Motor neuron (in vitro differentiated cells): ENCODE measurements at places on chromosomes 6 and 20.

DNA sequence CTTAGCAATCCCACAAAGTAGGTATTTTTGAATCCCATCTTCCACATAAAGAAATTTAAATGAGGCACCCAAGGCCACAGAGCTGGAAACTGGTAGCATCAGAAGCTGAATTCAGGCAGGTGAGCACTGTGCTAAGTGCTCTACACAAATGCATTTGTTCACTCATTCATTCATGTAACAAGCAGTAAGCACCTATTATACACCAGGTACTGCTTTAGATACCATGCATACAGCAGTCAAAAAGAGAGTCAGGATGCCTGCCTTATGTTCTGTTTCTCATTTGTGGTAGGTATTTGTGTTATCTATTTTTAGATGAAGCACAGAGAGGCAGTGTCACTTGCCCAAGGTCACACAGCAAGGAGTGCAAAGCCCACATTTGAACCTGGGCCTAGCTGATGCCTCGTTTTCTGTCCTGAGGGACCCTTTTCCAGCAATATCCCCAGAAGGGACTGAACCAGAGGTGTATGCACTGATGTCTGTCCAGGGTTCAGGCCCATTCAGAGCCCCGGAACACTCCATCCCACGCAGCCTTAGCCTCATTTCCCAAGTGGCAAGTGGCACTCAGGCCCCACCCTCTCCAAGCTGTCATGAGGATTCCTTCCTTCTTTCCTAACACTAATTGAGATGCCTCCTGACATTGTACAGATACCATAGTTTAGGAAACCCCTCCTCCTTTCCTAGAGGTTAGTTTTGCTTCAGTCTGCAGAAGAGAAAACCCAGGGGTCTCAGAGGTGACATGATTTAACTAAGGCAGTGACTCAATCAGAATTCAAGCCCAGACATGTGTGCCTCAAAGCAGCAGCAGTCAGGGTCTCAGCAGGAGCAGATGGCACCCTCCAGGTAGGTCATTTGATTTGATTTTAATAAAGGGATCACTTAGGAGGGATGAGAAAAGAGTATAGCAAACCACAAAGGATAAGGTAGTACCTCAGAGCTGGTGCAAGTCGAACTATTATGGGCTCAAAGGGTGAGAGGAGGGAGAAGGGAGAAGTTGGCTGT is 61.2 kb upstream of the SIRPA start:
- no peak for ATAC-seq

- no peak for ATAC-seq
Measured at GRCh38 chr20:1955217-1955616, 38.6 kb downstream of the PDYN start.

DNA sequence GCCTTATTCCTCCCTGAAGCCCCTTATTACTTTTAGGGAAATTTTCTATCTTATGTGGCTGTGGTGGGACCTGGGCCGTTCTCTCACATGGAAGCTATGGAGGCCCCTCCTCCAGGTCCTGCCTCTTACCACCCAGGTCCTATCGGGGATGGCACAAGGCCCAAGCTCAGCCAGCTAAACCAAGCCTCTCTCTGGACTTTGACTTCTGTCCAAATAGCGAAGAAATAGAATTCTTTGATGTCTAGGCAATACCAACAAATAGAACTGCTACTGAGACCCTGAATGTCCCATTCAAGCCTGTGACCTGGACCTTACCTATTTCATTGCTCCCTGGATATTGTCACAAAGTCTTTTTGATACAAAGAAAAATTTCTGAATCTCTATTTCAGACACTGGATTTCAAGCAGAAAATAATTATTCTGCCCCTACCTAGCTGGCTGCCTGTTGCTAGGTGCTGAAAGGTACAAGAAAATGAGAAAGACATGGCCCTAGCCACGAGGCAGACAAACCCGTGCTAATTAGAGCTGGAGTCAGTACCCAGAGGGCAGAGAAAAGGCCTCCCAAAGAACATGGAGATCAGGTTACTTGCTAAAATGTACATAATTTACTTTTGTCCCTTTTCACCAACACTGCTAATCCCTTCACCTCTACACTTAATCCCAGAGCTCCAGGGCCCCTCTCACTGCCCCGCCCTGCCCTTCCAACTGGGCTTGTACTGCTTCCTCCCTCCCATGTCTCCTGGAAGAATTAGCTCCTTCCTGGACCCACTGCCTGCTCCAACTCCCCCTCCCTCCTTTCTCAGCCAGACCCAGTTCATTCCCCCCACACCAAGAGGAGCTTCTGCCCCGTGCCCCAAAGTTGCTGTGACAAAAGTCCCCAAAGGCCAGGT is 15.5 kb upstream of the NNAT start:
- peak; percentile 80 for ATAC-seq

DNA sequence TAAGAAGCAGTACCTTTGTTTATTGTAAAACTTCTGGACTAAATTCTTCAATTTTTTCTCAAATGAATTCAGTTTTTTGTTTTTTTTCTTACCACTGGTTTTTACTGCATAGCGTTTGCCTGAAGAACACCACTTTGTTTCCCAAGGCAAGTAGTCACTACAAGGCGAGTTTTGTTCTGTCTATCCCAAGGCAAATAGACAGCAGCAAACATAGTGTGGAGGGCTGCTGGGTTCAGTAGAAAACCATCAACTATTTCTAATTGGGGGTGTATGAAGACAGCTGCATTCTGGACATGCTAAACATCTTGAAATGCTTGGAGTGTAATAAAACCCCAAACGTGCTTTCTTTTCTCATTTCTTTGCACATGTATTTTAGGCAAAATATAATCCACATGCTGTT is 197.4 kb downstream of the ESR1 start:
- ATAC-seq: no peak

DNA sequence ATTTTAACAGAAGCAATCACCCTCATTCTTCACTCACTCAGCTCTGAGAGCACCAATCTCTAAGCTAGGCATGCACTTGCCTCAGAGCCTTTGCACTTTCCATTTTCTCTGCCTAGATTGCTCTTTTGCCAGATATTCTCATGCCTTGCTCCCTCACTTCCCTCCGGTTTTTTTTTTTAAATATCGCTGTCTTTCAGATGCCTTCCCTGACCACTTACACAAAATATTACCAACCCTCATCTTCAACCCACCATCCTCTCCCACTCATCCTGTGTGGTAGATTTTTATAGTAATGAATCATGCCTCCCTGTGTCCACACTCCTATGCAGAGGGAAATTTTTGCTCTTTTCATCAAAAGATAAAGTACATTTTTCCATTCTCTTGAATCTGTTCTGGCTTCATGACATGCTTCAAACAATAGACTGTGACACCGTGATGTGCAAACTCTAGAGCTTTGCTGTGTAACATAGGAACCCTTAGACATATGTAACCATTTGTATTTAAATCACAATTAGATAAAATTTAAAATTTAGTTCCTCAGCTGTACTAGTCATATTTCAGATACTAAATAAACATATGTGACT is 437.1 kb downstream of the UTRN start:
- ATAC-seq: no peak

DNA sequence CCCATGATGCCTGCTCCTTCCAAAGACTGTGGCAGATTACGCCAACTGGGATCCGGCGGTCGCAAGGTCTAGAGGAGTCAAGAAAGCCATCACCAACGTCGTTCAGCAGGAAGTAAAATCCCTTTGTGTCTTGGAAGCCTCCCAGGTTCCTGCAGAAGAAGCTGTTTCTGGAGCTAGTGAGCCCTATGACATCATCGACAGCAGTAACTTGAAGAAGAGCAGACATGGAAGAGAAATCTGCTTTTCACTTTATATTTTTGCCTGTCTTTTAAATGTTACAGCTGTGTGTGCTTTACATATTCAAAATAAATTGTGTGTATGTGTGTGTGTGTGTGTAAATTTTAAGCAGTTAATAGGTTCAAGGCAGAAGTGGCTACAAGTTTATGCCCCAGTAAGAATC is 7.4 kb upstream of the OR2H2 start:
- ATAC-seq: no peak
